COLO829 (cell line): ENCODE measurements at places on chromosomes 5 and 9.

- peak; percentile 73 for DNase-seq
Measured at GRCh38 chr9:137083394-137084004, 3.3 kb upstream of the MAN1B1 start.

GRCh38 chr5:75138689-75139088 is 86.3 kb upstream of the GCNT4 start:
- DNase-seq = no peak

DNA sequence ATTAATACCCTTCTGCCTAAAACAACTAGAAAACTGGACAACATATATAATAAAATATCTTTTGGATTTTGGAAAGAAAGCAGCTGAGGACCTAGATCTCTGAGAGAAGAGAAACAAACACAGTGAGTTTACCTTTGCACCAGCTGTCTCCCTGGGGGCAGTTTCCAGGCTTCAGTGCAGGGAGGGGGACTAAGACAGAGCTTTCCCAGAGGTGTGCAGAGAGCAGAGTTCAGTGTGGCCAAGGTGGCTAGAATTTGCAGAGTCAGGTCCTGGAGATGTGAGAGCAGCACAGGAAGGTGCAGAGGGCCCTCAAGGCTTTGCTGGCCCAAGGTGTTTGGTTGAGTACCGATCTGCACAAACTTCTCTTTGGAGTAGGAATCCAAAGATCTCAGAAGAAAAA is 26.3 kb upstream of the PTPDC1 start:
- DNase-seq = no peak

DNA sequence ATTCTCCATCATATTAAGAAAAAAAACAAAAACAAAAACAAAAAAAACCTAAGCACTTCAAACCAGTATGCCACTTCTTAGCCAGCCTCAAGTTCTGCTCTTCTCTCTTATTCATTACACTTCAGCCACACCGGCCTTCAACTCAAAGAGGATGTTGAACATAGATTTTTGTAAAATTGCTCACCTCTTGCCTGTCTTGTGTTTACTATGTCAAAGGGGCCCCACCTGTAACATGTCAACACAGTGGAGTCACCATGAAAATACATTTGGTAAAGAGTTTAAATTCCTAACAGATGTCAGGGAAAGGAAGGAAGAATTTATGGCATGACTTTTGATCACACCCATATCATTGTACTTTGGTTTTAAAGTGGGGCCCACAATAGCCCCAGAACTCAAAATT is 121.1 kb upstream of the GHR start:
- DNase-seq = no peak

DNA sequence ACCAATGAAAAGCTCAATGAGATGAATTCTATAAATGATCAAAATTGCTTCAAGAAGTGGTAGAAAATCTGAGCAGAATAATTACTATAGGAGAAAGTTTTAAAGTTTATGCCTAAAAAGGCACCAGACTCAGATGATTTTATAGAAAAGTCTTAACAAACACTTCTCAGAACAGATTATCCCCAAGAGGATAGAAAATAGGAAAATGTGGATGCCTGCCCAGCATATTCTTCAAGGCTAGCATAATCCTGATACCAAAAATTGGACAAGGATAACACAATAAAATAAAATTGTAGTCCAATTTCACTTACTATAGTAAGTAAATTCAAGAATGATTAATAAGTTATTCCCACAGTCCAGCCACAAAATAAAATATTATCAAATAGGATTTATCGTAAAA is 397.0 kb downstream of the NR2F1-AS1 start:
- DNase-seq = no peak

- DNase-seq = no peak
Measured at GRCh38 chr5:55230086-55230629, 3.0 kb upstream of the MCIDAS start.

DNA sequence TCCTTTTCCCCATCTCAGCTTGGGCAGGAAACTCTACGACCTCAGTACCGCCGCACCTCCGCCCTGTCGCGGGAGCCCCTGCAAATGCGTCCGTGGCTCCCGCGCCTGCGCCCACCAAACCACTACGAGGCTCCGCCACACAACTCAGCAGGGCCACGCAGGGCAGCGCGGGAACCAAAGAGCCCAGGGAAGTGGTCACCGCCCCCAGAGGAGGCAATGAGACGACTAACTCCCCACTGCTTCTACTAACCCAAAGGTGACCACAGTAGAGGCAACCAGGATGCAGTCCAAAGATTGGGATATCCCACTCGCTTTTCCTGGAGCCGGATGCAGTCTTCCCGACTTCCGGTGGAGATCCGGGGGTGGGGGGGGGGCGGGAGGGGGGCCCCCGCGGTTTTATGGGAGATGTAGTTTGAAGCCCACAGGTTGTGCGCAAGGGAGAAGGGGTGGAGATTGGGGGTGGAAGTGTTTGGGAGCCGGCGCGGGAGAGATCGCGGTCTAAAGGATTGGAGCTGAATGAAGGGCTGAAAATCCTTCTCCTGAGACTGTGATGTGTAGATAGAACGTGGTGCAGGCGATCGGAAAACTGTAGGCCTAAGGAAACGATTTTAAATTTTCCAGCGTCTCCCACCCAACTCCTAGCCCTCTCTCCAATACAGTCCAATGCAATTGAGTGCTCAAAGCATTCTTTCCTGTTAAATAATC is at the start of gene NUDT12:
Gene NUDT12, minus strand, starts transcription at position 337 of the 705 bp plus-strand sequence. CDS start 2,541 bp downstream, outside the sequence.
- peak; percentile 63 for DNase-seq

DNA sequence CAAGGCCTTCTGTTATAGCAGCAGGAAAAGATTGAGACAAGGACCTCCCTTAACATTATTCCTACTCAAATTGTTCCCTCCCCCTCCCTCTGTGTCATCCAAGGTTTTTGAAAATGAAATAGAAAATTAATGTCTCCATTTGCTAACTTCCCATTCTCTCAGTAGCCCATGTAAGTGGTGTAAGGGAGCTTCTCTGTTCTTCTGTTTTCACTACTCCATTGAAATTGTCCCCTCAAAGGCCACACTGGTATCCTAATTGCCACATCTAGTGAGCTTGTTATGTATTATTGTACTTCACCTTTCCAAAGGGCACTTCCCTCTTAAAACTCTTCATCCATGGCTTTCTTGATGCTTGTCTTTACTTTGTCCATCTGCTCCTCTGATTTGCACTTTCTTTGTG is 131.2 kb upstream of the PIK3R1 start:
- no peak for DNase-seq

- DNase-seq = no peak
Measured at GRCh38 chr5:14143546-14143840, 351 bp downstream of the TRIO start.

GRCh38 chr9:132752877-132753592 is 82.8 kb downstream of the GTF3C4 start:
- no peak for DNase-seq

GRCh38 chr5:90015584-90016018 is 394.0 kb downstream of the CETN3 start:
- DNase-seq = peak; percentile 13

GRCh38 chr9:126754436-126755316 is 50.2 kb upstream of the ZBTB43 start:
- DNase-seq = no peak

DNA sequence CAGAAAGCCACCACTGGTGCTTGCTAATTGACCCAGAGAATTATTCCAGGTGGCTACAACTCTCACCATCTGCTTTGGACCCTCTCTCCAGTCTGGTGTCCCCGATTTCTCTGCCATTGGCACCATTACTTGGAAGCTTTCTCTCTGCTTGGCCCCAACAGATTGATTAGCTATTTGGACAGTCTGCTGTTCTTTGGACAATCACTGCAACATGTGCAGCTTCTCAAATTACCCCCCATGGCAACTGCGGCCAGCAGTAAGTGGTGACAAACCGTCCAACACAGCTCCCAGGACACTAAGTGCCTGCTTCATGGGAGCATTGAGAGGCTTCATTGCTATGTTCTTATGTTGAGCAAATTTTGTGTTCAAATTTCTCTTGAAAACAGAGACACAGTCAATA is 309.8 kb downstream of the TAF11L14 start:
- no peak for DNase-seq

DNA sequence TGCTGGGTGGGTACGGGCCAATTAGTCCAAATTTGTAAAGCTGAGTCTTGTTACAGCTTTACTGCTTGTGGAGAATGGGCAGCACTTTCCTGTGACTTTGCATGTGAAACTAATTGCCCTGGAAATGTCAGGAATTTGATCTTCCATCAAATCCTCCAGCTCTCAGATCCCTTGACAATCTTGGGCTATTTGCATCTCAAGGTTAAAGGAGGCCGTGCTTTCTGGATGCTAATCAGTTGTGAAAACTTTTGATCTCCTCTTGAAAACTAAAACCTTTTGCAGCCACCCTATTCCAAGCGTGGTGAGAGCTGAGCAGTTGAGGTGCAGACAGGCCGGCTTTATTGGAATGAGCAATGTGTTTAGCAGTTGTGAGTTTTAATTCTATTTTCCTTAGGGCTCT is 68.0 kb upstream of the CLINT1 start:
- DNase-seq = no peak

- DNase-seq = no peak
Measured at GRCh38 chr5:155343468-155343867, 329.9 kb downstream of the KIF4B start.

GRCh38 chr9:69463497-69464068 is 138.6 kb downstream of the ENTREP1 start:
- no peak for DNase-seq

DNA sequence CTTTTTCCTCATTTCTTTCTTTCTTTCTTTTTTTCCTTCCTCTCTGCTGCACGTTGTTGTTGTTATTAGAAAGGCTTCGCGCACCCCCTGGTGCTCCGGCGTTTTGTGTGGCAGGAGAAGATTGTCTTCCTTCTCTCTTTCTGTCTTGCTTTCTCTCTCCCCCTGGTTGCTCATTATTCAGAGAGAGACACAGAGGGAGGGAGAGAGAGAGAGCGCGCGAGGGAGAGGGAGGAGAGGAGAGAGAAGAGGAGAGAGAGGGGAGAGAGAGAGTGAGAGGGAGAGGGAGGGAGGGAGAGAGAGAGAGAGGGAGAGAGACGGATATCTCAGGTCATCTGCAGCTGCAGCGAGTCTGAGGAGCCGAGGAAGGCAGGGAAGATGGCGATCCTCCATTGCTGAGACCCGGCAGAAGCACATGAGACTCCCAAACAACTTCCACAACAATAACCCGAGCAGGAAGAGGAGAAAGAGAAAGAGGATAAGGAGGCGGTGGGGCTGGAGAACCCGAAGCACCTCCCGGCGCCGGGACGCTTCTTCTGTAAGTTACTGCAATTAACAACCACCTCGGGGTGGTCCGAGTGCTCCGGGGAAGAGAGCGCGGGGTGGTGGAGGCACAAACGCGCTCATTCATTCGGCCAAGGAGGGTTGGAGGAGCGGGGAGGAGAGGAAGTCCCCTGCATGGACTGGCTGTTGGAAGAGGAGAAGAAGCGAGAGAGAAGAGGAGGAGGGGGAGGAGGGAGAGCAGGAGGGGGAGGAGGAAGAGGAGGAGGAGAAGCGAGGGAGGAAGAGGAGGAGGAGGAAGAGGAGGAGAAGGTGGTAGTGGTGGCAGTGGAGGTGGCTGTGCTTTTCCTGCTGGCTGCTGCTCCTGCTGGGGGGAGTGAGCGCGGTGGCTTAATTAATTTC is at the start of gene ZNF462:
Gene ZNF462, plus strand, starts transcription at position 346 of the 900 bp plus-strand sequence. CDS start 60,218 bp downstream, outside the sequence.
- peak; percentile 58 for DNase-seq

- DNase-seq = no peak
Measured at GRCh38 chr9:35712762-35713400, 19.1 kb downstream of the TLN1 start.

DNA sequence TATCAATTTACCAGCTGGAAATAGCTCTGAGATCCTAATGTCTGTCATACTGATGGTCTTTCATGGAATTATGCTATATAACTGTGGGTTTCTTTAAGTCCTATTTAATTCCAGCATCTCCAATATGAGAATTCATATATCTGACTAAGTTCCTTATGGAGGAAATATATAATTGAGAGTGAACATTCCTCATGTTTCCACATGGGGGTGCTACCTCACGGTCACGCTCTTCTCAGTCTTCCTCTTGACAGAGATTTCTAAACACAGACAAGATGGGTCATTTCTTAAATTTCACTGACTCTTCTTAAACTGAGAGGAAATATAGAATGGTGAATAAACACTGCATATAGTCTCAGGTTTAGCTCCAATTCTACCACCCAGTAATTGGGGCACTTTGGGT is 212.1 kb downstream of the SLF1 start:
- DNase-seq = peak; percentile 5

DNA sequence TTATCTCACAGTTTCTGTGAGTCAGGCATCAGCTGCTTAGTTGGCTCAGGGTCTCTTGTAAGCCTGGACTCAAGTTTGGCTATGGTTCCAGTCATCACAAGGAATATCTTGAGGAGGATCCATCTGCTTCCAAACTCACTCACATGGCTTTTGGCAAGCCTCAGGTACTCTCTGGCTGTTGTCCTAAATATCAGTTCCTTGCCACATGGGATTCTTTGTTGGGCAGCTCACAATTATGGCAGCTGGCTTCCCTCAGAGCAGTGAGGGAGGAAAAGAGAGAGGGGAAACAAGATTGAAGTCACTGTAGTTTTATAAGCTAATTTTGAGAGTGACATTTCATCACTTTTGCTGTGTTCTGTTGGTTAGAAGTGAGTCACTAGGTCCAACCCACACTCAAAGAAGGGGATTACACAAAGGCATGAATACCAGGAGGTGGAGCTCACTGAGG is 144.5 kb downstream of the GCNT1 start:
- DNase-seq = no peak

GRCh38 chr9:116152941-116153764 is 438 bp upstream of the PAPPA start:
- no peak for DNase-seq

DNA sequence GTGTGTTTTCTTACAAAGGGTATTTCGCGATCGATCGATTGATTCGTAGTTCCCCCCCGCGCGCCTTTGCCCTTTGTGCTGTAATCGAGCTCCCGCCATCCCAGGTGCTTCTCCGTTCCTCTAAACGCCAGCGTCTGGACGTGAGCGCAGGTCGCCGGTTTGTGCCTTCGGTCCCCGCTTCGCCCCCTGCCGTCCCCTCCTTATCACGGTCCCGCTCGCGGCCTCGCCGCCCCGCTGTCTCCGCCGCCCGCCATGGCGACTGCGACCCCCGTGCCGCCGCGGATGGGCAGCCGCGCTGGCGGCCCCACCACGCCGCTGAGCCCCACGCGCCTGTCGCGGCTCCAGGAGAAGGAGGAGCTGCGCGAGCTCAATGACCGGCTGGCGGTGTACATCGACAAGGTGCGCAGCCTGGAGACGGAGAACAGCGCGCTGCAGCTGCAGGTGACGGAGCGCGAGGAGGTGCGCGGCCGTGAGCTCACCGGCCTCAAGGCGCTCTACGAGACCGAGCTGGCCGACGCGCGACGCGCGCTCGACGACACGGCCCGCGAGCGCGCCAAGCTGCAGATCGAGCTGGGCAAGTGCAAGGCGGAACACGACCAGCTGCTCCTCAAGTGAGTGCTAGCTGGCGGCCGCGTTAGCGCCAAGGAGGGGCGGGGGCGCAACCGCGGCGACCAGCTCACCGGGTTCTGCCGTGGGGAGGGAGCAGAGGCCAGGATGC is 480 bp downstream of the LMNB1 start:
- DNase-seq = no peak

DNA sequence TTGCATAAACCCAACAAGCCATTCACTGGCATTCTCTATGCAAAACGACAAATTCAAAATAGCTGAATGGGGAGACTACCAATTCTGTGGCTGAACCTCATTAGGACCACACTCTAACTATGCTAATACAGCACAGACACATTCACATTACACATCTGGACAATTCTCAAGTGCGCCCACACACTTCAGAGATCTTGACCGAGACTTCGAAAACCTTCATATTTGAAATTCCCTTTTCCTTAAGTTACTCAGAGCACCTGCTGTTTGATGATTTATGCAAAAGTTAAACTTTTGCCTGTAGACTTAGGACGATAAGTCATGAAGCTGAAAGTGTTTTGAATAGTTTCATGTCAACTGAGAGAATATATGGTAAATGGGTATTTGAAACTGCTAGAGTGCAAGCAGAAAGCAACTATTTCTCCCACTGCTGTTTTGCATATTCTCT is 111.9 kb downstream of the FBN2 start:
- DNase-seq = no peak
